ENCODE measurements at places on chromosomes 3 and 15.

DNA sequence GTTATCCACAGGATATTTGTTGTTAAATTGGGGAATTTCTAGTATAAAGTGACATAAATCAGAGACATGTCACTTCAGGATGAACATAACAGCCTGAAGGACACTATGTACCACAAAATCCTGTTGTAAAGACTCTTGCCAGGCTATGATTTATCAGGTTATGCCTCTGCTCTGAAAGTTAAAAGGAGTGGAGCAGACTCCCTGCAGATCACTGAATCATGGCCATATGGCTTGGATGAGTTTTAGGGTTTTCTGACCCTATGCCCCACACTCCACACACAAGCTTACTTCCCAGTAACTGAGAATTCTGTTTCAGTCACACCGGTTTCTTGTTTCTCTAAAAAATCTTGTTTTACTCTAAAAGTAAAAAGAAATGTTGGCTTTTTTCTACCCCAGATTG lies 869.4 kb downstream of the NAALADL2 start:
- no peak for DNase-seq

GRCh38 chr3:20310629-20311028 lies 124.6 kb upstream of the SGO1 start:
- no peak for DNase-seq

- DNase-seq: no peak
Measured at GRCh38 chr15:49760749-49761148, 139.9 kb downstream of the DTWD1 start.

- DNase-seq: no peak
Measured at GRCh38 chr3:71581457-71582035, 2.0 kb downstream of the FOXP1 start.

- no peak for DNase-seq
Measured at GRCh38 chr3:128313935-128314334, 152.8 kb downstream of the DNAJB8 start.

DNA sequence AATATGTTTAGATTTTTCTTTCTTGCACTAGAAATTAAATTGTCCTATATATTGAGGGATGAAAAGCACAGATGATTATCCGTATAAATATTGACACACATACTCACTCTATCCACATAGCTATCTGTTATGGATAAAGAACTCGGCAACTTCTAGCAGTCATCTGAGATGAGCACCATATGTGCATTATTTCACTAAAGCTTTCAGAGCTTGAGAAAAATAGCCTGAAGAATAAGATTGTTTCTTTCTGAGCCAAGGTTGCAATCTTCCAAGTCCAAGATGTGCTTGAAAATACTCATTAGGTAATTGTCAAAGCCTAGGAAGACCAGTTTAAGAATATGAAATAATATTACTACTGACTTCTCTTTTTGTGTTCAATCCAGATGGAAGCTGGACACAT lies 40.5 kb downstream of the COL8A1 start:
- DNase-seq: no peak

- no peak for DNase-seq
Measured at GRCh38 chr3:9180764-9181117, 68.7 kb downstream of the SRGAP3 start.

DNA sequence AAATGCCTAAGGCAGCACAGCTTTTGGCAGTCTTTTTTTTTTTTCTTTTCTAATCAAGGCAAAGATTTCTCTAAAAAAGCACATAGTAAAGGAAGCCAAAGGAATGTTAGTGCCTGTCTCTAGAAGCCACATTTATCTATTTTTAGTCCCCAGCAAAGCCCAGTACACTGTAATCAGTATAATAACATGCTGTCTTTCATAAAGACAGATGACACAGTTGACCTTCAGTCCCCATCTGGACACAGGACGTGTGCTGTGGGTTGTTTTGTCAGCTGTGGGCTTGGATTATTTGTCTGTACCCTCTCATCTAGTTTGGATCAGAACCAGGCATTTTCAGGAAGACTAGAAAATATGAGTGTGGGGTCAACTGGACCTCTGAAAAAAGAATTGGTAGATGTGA lies 110.4 kb upstream of the CTNNB1 start:
- no peak for DNase-seq

DNA sequence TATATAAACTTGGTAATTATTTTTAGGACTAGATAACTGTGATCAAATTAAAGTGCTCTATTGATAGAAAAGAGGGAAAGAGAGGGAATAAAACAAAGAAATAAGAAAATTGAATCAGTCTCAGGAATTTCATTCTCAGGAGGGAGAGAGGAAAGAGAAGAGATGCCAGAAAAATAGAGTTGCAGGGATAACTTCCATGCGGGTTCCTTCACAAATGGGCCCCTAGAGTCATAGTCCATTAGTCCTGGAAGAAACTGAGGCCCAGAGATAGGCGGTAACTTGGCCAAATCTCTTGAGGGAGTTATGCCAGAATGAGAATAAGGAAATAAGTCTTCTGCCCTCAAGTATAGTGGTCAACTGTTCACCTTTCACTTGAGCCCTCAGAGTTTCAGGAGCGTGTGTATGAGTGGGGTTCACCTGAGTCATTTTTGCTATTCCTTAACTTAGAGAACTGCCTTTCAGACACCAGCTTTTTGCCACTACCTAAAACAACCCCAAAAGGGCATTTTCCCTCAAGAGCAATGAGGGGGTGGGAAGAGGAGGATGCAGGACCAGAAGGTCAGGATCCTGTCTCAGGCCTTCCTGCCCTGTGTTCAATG lies 192.6 kb downstream of the MEX3B start:
- no peak for DNase-seq

- DNase-seq: no peak
Measured at GRCh38 chr3:172580680-172581401, 57.6 kb upstream of the TNFSF10 start.

- DNase-seq: no peak
Measured at GRCh38 chr3:197586181-197586580, 30.4 kb upstream of the BDH1 start.

GRCh38 chr15:78082106-78082742 lies 4.7 kb upstream of the TBC1D2B start:
- DNase-seq: no peak

DNA sequence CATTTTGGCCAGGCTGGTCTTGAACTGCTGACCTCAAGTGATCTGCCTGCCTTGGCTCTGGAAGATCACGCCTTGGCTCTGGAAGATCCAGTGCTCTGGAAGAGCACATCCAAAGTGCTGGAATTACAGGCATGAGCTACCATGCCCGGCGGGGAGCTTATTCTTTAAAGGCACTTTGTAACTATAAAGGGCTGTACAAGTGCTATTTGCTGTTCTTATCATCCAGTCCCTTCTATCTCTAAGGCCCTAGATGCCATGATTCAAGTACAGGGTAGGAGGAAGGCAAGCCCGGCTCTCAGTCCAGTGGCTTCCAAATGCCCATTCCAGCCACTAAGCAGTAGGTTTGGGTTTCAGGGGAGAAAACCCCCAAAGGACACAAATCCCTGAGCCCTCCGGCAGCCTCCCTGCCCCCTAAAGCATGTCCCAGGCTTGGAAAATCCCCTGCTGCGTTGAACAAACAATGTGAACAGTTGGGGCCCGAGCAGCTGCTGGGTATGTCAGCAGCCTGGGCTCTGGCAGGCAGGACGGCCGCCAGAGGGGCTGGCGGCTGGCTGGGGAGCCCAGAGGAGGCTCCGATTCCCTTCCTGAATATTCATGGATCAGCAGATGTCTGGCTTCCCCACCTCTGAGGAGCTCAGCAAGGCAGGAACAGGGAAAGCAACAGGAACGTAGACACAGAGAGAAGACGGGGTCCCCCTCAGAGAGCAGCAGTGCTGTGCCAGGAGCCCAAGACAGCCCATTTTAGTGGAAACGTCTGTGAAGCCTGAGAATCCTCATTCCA lies 7.7 kb downstream of the IGDCC4 start:
- peak; percentile 83 for DNase-seq

GRCh38 chr3:134348524-134348923 lies 25.7 kb downstream of the AMOTL2 start:
- no peak for DNase-seq

- DNase-seq: no peak
Measured at GRCh38 chr3:157610876-157611535, 107.8 kb upstream of the VEPH1 start.

DNA sequence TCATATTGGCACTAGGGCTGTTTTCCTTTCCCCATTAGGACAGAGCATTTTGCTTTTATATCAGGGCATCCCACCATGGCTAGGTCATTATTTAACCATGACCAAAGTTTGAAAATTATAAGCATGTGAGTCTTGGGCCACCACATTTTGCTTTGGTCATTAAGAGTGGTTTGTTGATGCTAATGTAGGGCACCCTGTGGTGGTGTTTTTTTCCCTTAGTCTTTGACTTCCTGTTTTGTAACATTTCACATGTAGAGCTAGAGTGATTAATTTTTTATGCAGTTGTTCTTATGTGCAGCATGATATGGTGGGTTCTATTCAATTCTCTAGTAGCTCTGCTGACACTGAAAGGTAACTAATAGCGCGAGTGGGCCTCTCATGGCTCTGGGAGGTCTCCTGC lies 249.6 kb upstream of the ROBO1 start:
- DNase-seq: no peak

GRCh38 chr3:12356996-12357395 lies 68.1 kb downstream of the PPARG start:
- no peak for DNase-seq

- no peak for DNase-seq
Measured at GRCh38 chr3:184332370-184333090, 4.9 kb upstream of the FAM131A start.

GRCh38 chr3:151480492-151480891 lies 19.6 kb upstream of the IGSF10 start:
- DNase-seq: no peak

DNA sequence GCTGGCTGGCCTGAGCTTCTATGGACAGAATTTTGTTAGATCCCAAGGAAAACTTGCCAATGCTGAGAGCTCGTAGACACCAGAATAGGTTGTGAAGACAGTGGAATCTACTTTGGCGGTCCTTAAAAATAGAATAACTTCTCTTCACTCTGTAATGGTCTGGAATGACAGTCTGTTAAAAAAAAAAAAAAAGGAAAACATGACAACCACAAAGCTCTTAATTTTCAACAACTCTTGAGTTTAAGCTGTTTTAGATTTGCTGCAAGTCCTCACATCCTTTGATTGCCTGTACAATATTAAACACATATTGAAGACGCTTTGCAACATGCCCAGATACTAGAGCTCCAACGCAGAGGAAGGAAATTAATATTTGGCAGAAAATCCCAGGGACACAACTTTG lies 122.8 kb upstream of the GALNT15 start:
- no peak for DNase-seq

DNA sequence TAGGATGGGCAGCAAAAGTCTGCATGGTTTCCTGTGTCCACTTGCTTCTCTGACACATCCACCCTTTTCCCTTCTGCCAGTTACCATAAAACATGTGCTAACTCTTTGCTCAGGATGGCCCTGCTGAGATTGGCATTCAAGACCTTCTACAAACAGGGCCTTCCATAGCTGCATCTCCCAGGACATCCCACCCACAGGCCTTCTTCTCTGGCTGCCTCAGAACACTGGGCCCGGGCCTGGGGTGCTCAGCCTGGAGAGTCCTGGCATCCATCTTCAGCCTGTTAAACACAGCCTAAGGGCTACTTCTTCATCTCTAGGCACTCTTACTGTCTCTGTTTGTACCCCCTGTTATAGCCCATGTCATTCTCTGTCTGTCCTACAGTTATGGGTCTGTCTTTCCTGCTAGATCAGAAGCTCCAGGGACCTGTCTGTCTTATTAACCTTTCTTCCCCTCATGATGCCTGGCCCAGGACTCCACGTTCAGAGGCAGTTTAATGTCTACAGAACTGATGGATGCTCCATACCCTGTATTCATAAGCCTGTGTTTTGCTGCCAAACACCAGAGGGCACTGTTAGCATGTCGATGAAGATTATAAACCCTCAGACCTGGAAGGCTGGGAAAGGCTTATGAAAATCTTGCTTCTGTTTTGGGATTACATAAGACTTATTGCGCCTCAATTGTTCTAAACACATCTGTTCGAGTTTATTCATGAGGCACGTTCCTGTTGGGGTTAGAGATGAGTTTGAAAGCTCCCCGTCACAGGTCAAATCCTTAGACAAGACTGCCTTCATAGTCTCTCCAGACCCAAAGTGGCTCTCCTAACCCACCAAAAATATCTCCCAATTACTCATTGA lies 16.5 kb downstream of the SEMA3G start:
- no peak for DNase-seq

GRCh38 chr3:36893137-36893557 lies 51.7 kb downstream of the TRANK1 start:
- DNase-seq: peak; percentile 42

GRCh38 chr15:78641102-78641748 lies at the start of gene CHRNB4:
Gene CHRNB4, minus strand, starts transcription at chr15:78641210. Its CDS starts 77 bp downstream, at chr15:78641133.
- peak; percentile 84 for DNase-seq

DNA sequence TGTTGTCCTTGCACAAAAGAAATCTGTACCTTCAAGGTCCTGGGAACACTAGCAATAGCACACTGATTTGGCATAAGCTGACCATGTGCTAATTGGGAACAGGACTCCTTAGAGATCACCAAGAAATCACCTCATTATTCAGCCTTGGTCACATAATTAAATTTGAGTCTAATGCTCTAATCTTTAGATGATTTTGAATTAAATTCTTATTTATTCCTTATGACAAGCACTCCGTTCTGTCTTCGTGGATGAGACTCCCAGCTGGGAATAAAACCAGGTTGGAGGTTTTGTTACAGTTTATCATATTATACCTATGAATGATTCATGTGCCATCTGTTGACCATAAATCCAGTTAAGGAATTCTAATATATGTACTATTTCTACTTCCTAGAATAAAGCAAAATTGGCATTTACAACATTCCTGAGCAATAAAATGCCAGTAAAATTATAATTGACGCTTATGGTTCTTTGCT lies 162.2 kb downstream of the MYRIP start:
- DNase-seq: no peak

- no peak for DNase-seq
Measured at GRCh38 chr3:132898141-132898540, 140.1 kb upstream of the TMEM108 start.

DNA sequence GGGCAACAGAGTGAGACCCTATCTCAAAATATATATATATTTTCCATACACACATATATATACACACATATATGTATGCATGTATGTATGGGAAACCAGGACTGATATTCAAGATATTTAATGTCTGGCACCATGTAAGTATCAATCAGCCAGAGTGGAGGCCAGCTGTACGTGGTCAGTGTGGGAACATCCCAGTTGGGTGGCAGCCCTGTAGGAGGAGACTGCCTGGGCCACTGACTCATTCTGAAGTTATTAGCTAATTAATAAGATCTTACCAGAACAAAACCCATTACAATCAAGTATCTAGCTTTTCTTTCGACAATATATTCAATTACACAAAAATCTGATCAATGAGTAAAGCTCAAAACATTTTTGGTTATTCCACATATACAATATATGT lies 85.1 kb upstream of the OCA2 start:
- no peak for DNase-seq

DNA sequence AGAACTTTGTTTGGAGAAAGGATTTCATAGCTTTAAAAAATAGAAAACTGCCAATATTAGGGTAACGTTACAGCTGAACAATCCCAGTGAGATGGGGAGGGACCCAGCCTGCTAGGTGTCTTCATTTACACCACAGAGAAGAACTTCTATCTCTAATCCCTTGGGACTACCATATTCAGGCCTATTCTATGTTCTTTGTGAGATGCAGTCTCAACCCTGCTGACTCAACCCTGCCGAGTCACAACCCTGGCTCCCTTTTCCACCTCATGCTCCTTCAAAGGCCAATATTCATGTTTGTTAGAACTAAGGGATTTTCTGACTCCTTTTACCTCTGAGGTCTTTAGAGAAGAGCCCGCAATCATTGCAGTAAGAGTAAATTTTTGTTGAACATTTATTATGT lies 350.5 kb downstream of the EPHB1 start:
- no peak for DNase-seq

GRCh38 chr3:126056681-126057500 lies 27.0 kb downstream of the SLC41A3 start:
- no peak for DNase-seq

Measured in iPS DF 19.7 (cell line).